Type B pancreatic cell (in vitro differentiated cells): ENCODE measurements at places on chromosomes 4 and X.

- H3K4me3 ChIP-seq, result peak overlapping the region; percentile 83
- DNase-seq, result no peak
- H3K4me1 ChIP-seq, result peaks cover 10% of the 10 kb centered on the region
- peak overlapping the region; percentile 72 for H3K27ac ChIP-seq
- H3K36me3 ChIP-seq, result no peaks in the 10 kb centered on the region
Measured at GRCh38 chrX:130173190-130173895, 1.6 kb downstream of the RAB33A start.

DNA sequence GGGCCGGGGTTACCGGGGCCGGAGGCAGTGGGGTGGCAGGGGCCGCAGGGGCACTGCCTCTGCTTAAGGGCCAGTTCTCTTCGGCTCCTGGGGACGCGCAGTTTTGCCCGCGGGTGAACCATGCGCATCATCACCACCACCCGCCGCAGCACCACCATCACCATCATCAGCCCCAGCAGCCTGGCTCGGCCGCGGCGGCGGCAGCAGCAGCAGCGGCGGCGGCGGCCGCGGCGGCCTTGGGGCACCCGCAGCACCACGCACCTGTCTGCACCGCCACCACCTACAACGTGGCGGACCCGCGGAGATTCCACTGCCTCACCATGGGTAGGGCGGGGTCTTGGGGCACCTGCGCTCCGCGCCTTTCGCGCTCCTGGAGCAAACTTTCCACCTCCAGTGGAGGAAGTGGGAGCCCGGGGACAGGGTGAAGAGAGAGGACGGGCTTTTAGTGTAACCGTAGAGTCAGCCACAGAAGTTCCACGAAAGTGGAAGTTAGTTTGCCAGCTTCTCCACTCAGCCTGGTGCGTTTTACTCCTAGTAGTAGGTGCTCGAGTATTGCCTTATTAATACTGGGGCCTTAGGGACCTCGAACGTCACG is 729 bp downstream of the GSX2 start:
- no peaks in the 10 kb centered on the region for H3K36me3 ChIP-seq
- H3K27ac ChIP-seq, result peak overlapping the region; percentile 41
- peak overlapping the region; percentile 78 for H3K4me3 ChIP-seq
- DNase-seq, result no peak

- H3K27ac ChIP-seq, result no peak overlapping the region
- H3K36me3 ChIP-seq, result no peaks in the 10 kb centered on the region
- no peak for DNase-seq
- H3K27me3 ChIP-seq, result peaks cover 14% of the 10 kb centered on the region
Measured at GRCh38 chr4:121326597-121326996, 54.2 kb downstream of the QRFPR start.

DNA sequence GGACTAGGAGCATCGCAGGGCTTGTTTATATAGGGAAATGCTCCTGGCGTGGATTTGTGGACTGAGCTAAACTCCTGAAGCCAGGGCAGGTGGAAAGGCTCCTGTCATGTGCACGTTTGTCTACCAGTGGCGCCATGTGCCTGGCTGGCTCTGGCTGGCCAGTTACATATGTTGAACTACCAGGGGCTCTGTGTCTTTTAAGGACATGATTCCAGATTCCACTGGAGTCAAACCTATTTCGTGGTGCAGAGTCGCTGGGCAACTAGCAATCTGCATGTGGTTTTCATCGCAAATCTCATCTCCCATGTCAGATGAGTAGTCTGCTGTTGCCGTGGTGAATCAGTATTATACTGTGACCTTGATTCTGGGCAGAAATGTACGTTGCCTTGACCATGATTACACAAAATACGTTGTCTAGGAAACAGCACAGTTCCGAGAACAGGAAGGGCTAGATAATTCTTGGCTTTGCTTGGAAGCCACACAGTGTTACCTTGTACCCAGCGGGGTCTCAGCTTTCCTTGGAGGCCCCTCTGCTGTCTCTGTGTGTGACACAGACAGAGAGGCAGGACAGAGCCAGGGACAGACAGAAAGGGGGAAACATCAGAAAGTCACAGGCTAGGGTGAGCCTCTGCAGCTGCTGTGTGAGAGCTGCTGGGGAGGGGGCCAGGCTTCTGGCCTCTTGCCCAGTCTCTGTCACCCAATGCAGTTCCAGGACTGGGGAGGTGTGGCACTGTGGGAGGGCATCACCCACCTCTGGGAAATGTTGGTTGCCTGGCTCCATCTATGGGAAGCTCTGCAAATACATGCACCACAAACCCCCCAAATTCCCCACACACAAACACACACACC is 19.2 kb downstream of the PNMA6E start:
- no peak for DNase-seq
- H3K4me1 ChIP-seq, result no peaks in the 10 kb centered on the region
- H3K27me3 ChIP-seq, result no peaks in the 10 kb centered on the region
- H3K27ac ChIP-seq, result peak overlapping the region; percentile 45
- no peaks in the 10 kb centered on the region for H3K36me3 ChIP-seq

GRCh38 chr4:108030332-108030731 is 40.6 kb downstream of the HADH start:
- no peak overlapping the region for H3K4me3 ChIP-seq
- H3K4me1 ChIP-seq, result peaks cover 39% of the 10 kb centered on the region
- no peaks in the 10 kb centered on the region for H3K27me3 ChIP-seq
- H3K36me3 ChIP-seq, result peaks cover 35% of the 10 kb centered on the region
- H3K27ac ChIP-seq, result no peak overlapping the region

GRCh38 chr4:3344596-3344995 is 51.8 kb downstream of the RGS12 start:
- DNase-seq, result no peak
- H3K4me3 ChIP-seq, result no peak overlapping the region
- peaks cover 40% of the 10 kb centered on the region for H3K4me1 ChIP-seq
- no peaks in the 10 kb centered on the region for H3K27me3 ChIP-seq
- no peaks in the 10 kb centered on the region for H3K36me3 ChIP-seq

DNA sequence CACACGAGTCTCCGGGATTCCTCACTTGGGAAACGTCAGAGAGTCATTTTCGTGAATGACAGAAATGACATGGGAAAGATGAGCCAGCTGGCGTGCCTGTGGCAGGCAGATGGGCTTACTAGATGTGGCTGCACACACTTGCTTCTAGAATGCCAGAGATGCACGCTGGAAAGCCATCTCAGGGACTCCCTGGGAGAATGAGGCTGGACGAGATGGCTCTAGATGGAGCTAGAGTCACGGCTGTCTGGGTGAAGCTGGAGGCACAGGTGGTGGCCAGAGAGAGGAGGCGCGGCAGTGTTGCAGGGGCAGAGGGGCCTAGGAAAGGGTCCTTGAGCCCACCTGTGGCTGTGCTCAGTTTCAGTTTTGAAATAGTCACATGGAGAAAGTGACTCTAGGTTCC is 26.0 kb downstream of the TKTL1 start:
- no peak for DNase-seq
- H3K4me1 ChIP-seq, result peaks cover 15% of the 10 kb centered on the region
- H3K27me3 ChIP-seq, result peaks cover 9% of the 10 kb centered on the region
- no peaks in the 10 kb centered on the region for H3K36me3 ChIP-seq
- H3K4me3 ChIP-seq, result no peak overlapping the region
- H3K27ac ChIP-seq, result no peak overlapping the region

DNA sequence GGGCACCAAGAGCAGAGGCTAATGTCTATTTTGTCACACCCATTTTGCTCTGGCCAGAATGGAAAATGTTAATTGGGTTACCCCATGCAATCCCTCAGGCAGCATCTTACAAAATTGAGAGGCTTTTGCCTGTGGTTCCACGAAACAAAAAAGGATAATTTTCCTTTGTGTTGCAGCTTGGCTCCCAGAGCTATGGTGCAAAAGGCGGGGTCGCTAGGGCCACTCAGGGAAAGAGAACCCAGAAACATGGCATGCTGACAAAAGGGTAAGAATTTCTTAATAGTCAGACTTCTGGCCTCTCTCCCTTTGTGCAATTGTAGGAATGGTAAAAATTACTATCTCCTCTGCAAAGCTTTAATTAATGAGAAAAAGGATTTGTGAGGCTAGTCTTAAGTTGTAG is 119.6 kb upstream of the BANK1 start:
- no peak for DNase-seq
- no peak overlapping the region for H3K4me3 ChIP-seq
- H3K36me3 ChIP-seq, result no peaks in the 10 kb centered on the region
- H3K27ac ChIP-seq, result no peak overlapping the region
- H3K4me1 ChIP-seq, result no peaks in the 10 kb centered on the region

- no peak for DNase-seq
- no peak overlapping the region for H3K4me3 ChIP-seq
- no peaks in the 10 kb centered on the region for H3K36me3 ChIP-seq
- peaks cover 22% of the 10 kb centered on the region for H3K4me1 ChIP-seq
- H3K27ac ChIP-seq, result no peak overlapping the region
Measured at GRCh38 chrX:69218407-69218997, 53.2 kb upstream of the PJA1 start.

GRCh38 chr4:151553874-151554273 is 144.9 kb downstream of the FHIP1A start:
- DNase-seq, result no peak

DNA sequence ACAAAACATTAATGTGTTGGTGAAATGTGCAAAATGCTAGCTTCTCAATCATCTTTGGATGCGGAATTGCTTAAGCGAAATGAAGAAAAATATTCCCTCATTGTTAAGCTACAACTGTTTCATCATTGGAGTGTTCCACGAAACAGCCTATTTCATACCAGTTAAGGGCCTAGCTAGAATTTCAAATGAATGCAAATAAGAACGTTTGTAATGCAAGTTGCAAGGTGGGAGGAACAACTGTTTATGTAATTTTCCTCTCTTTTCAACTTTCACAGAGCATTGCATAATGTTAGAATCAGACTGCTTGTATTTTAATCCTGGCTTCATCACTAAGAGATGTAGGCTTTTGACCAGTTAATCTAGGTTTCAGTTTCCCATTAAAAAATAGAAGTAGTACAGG is 480.1 kb downstream of the IL1RAPL1 start:
- H3K4me3 ChIP-seq, result no peak overlapping the region
- H3K4me1 ChIP-seq, result no peaks in the 10 kb centered on the region
- DNase-seq, result no peak
- H3K27ac ChIP-seq, result no peak overlapping the region

GRCh38 chr4:65393078-65393477 is 277.2 kb downstream of the EPHA5 start:
- H3K27me3 ChIP-seq, result no peaks in the 10 kb centered on the region
- H3K36me3 ChIP-seq, result no peaks in the 10 kb centered on the region
- no peak for DNase-seq
- H3K27ac ChIP-seq, result no peak overlapping the region

- H3K36me3 ChIP-seq, result peaks cover 13% of the 10 kb centered on the region
- no peaks in the 10 kb centered on the region for H3K27me3 ChIP-seq
- H3K4me1 ChIP-seq, result peaks cover 31% of the 10 kb centered on the region
- no peak overlapping the region for H3K4me3 ChIP-seq
Measured at GRCh38 chr4:153541456-153542096, 75.4 kb downstream of the TMEM131L start.

GRCh38 chr4:11404431-11404830 is 24.3 kb downstream of the HS3ST1 start:
- no peaks in the 10 kb centered on the region for H3K27me3 ChIP-seq
- no peak overlapping the region for H3K4me3 ChIP-seq
- H3K36me3 ChIP-seq, result peaks cover 6% of the 10 kb centered on the region
- peaks cover 15% of the 10 kb centered on the region for H3K4me1 ChIP-seq

DNA sequence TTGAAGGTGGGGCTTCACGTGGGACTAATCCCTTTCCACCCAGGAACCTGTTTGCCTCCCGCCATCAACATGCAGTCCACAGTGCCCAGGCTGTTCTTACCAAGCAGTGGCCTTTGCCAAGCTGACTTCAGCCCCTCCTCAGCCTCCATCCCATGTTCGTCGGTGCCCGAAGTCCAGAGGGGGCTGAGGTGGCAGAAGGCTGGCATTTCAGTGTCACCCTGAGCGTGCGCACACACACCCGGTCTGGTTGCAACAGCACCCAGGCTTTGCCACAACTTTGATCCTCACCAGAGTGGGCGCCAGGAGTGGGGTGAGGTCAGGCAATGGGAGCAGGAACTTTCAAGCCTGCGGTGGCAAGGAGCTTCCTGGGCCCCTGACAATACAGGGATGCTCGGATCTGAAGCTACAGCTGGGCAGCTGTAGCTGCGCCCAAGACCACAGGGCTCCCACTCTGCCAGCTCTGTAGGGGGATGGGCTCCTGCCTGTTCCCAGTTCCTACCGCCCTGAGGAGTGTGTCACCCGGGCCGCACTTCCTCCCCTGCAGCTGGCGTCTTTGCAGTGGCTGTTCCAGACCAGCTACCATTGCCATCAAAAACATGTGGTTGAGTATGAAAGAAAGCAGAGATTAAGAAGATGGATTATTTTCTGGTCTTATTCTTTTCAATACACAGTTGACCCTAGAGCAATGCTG is 428.0 kb downstream of the EPHA5 start:
- no peak overlapping the region for H3K4me3 ChIP-seq
- no peak overlapping the region for H3K27ac ChIP-seq
- H3K27me3 ChIP-seq, result peaks cover 5% of the 10 kb centered on the region
- no peak for DNase-seq
- H3K4me1 ChIP-seq, result no peaks in the 10 kb centered on the region

- H3K4me3 ChIP-seq, result peak overlapping the region; percentile 83
- H3K4me1 ChIP-seq, result peaks cover 44% of the 10 kb centered on the region
- no peaks in the 10 kb centered on the region for H3K27me3 ChIP-seq
- peak overlapping the region; percentile 70 for H3K27ac ChIP-seq
- H3K36me3 ChIP-seq, result peaks cover under 1% of the 10 kb centered on the region
- peak; percentile 85 for DNase-seq
Measured at GRCh38 chrX:17635231-17635630, 102.1 kb upstream of the SCML1 start.

DNA sequence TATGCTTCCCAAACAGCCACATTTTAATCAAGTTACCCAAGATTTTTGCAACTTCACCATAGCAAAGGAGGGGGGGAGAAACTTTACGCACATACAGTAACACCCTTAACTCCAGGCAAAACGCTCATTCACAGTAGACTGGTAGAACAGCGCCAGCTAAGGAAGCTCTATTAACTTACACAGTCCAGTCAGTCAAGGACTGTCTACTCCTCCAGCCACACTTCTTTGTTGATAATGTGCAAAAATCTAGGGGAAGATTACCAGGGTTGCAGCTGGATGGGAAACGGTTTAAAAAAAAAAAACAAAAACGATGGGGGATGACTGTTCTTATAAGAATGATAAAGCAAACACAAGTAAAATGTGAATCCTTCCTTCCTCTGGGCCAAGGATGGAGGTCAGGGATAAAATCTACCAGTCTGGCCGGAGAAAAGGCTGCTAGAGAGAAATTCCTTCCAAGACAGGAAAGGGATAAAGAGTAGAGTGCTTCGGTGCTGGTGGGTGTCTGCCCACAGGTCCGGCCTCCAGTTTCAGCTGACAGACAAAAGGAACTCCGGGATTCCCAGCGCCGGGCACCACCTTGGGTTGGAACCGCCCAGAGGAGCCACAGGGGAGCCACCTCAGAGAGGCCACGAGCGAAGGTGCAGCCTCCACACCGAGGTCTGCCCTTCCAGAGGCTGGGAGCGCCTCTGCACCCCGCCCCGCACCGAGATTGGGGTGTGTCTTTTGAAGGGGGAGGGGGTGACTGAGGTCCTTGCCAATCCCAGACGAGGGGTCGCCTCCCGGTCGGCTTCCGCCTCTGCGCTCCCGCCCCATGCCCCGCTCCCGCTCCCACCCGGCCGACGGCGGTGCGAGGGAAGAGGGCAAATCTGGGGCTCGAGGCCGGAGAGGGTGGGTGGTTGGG is 811 bp downstream of the ANKRD50 start:
- H3K4me3 ChIP-seq, result no peak overlapping the region
- no peak overlapping the region for H3K27ac ChIP-seq
- peak; percentile 84 for DNase-seq
- peaks cover 27% of the 10 kb centered on the region for H3K4me1 ChIP-seq
- no peaks in the 10 kb centered on the region for H3K27me3 ChIP-seq
